A549 treated with DMSO at 1 μM for 4 hours (cell line): ENCODE measurements at places on chromosomes 2 and 18. TPM values are rescaled to one million over a fixed set of nuclear protein-coding genes. Genes with fewer than 3 reads are reported as not detected.

Gene PASK
- 6.4 to 9.9 TPM (median 8.7 TPM) in 5 replicates for total RNA-seq

Gene PROKR1
- total RNA-seq = 0.02 to 0.04 TPM in 2 of 5 replicates, not detected in the others

Gene RAMP1
- total RNA-seq = not detected in 5 replicates

Gene SULT1C2
- 0.22 to 0.72 TPM (median 0.45 TPM) in 5 replicates for total RNA-seq

Gene NEU2
- total RNA-seq = not detected in 5 replicates

Gene POTEJ
- not detected in 5 replicates for total RNA-seq

Gene ZNF804A
- total RNA-seq = not detected in 5 replicates

Gene M1AP
- total RNA-seq = not detected in 5 replicates

Gene CABYR
- total RNA-seq = 10.1 to 15.5 TPM (median 11.7 TPM) in 5 replicates

Gene CCBE1
- total RNA-seq = 5.8 to 14.2 TPM (median 10.5 TPM) in 5 replicates

Gene POTEF
- total RNA-seq = 0.03 to 0.07 TPM in 2 of 5 replicates, not detected in the others

Gene ASB3
- total RNA-seq = 10.6 to 16.2 TPM (median 14.1 TPM) in 5 replicates

Gene DSC2
- 1.2 to 2.0 TPM (median 1.5 TPM) in 5 replicates for total RNA-seq

Gene TNS1
- total RNA-seq = 6.1 to 13.5 TPM (median 9.6 TPM) in 5 replicates

Gene GAD1
- 0.41 to 1.1 TPM (median 0.68 TPM) in 5 replicates for total RNA-seq
